ENCODE measurements at places on chromosomes 3 and 15. TPM values are rescaled to one million over a fixed set of nuclear protein-coding genes. Genes with fewer than 3 reads are reported as not detected.
A peak's percentile ranks its signal among the peaks of the same experiment; 100 is the strongest.

SH2D7 gene
- total RNA-seq, result not detected

STRA6 gene
- not detected for total RNA-seq

- no peak for DNase-seq
Measured at GRCh38 chr3:46706771-46707582, 5.8 kb downstream of the TMIE start.

DNA sequence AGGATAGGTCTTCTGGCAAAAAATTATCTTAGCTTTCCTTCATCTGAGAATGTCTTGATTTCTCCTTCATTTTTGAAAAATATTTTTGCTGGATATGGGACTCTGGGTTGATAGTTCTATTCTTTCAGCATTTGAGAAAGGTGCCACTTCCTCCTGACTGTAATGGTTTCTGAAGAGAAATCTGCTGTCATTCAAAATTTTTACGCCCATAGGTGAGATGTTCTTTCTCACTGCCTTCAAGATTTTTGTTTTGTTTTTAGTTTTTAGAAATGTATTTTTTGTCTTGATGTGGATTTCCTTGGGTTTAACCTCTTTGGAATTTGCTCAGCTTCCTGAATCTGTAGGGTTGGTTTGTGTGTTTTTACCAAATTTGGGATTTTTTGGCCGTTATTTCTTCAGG is 37.1 kb upstream of the ATP2B2 start:
- no peak for DNase-seq

DNA sequence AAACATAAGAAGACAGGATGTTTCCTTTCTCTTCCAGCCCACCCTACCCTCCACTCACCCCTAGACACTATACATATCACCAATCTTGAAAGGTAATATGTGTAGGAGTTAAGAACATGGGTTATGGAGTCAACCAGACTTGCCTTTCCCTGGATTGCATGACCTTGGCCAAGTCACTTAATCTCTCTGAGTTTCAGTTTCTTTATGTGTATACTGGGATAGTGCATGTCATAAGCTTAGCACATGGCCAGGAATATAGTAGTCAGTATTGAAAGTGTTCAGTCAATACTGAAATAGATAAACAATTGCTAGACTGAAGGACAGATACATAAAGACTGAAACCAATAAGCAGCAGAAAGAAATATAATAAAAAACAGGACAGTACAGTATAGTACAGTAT is 283.2 kb upstream of the STT3B start:
- DNase-seq, result no peak

GRCh38 chr3:71955240-71956068 is 170.5 kb upstream of the PROK2 start:
- DNase-seq, result peak; percentile 41

DNA sequence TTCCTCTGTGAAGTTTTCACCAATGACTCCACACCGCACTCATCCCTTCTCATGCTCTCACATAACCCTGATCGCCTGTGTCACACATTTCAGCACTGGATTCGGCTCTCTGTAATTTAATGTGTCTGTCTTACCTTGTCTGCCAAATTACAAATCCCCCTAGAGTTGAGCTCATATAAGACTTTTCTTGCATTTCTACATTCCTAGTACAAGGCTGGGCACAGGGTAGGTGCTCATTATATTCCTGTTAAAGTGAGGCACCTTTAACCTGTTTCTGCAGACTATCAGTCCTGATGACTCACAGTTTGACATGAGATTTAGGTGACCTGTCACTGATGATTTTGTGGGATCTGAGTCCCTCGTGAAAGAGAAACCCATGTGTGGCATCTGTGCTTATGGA is 22.6 kb downstream of the TGM5 start:
- DNase-seq, result no peak

DNA sequence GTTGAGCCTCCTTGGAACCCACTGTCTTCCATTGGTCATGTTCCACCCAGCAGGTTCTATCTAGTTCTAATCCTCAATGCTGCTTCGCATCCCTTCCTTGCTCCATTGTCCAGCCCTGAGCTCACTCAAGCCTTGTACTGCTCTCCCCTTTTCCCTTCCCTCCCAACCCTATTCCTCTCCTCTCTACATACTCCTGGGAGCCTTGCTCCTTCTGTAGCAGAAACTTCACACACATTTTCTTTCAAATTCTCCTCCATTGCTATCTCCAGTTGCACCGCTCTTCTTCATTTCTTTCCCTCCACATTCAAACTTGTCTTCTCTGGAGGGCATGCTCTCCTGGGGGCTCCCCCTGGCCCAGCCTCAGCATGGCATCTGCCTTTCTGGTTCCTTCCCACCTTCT is 14.5 kb downstream of the NR1I2 start:
- no peak for DNase-seq

- no peak for DNase-seq
Measured at GRCh38 chr15:83287541-83288027, 3.1 kb upstream of the BNC1 start.

GOLGA8S gene
- total RNA-seq, result 0.42 TPM

DNA sequence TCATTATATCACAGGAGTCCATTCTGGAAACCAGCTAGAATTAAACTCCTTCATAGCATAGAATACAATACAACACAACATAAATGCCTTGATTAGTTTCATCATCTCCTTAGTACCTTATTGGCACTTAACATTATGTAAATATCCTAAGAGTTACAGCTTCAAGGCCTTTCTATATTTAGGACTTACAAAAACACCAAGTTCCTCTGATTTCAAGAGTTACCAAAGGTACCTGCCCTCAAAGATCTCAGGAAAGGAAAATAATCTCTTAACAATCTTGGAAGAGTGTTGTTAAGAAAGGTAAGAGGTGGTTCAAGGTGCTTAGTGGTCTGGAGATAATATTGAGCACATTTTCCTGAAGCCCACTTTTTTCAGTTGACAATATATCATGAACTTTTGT is 477.7 kb downstream of the IGSF11 start:
- no peak for DNase-seq

- DNase-seq, result no peak
Measured at GRCh38 chr3:164416491-164417222, 661.6 kb downstream of the SI start.

DNA sequence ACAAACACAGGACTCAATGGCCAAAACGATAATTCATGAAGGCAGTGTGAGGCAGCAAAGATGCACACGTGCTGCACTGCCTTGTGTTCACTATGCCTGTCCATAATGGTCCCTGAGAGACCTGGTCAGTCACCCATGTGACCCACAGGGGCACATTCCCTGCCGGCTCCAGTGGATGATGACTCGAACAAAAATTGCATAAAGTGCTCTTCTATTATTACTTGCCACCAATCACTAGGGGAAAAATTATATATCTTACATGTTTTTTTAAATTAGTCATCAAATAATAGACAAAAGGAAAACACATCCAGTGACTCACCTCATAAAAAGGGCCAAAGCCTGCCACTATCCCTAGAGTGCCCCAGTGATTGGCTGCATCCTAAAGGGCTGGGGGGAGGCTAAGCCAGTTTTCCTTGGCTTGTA is 47.5 kb downstream of the UBP1 start:
- peak; percentile 10 for DNase-seq

GRCh38 chr3:12139111-12139511 is 19.6 kb downstream of the TIMP4 start:
- DNase-seq, result no peak

DNA sequence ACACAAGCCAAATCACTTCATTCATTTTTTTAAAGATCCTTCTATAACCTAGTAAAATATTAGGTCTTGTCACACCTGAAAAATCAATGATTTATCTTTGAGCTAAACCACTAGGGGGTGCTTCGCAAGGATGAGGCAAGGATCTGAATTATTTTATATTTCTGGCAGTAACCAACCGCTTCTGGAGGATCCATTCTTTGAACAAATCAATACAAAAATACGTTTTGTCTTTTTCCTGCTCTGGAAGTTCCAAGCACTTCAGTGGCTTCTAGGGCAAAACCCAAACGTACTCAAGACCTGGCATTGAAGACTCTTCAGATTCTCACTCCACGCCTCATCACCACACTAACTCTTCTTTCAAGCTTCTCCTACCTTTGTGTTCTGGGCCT is 486 bp downstream of the LSG1 start:
- no peak for DNase-seq

RTP3 gene
- total RNA-seq, result not detected

- DNase-seq, result no peak
Measured at GRCh38 chr3:155921486-155921885, 51.0 kb downstream of the GMPS start.

NTRK3 gene
- total RNA-seq, result 87.3 TPM

DNA sequence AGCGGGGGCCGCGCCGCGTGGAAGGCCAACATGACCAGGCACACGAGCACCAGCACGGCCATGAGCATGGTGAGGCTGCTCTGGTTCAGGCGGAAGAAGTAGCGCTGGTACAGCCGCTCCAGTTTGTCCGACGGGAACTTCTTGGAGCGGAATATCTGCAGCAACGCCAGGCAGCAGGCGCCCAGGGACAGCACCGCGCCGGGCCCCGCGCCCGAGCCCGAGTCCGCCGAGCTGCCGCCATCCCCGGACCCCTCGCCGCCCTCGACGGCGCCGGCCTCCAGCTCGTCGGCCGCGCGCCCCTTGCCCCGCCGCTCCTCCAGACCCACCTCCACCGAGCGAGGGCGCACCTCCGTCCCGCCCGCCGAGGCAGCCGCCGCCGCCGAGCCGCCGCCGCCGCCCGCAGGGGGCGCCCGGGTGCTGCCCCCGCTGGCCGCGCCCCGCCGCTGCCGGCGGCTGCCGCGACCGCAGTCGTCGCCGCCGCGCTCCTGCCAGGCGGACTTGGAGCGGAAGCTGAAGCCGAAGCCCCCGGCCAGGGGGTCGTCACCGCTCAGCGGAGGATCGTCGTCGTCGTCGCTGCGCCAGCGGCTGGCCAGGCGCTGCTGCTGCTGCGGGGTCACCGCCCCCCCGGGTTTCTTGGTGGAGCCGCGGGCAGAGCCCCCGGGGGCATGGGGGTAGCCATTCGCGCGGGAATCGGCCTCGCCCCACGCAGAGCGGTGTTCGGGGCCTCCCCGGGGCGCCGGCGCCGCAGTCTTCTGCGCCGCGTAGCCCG is 957 bp downstream of the ADCY5 start:
- DNase-seq, result no peak

- DNase-seq, result no peak
Measured at GRCh38 chr3:53592862-53593261, 98.5 kb downstream of the CACNA1D start.

- DNase-seq, result no peak
Measured at GRCh38 chr3:14943042-14943441, 4.3 kb upstream of the NR2C2 start.

SLC27A2 gene
- total RNA-seq, result 2.2 TPM

DNA sequence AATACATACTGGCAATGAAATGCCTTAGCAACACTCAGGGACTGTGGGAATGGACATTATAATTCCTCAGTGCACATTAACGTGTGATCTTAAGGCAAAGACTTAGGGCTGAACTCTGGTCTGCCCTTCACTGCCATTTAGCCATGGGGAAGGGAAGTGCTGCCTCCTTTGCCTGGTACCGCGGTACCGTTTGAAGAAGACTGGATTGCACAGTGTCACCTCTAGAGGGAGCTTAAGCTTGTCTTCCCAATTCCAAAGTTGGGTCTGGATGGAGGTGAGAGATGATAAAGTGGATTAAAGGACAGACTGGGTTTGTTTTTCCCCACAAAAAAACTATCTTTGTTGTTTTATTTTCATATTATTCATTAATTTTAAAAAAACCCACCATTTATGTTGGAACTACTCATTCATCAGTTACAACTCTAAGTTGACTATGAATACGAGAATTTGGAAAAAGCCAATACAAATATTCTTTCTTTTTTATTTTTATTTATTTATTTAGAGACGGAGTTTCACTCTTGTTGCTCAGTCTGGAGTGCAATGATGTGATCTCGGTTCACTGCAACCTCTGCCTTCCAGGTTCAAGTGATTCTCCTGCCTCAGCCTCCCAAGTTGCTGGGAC is 60.0 kb upstream of the SYN2 start:
- DNase-seq, result no peak

CLDND1 gene
- 175 TPM for total RNA-seq

DNA sequence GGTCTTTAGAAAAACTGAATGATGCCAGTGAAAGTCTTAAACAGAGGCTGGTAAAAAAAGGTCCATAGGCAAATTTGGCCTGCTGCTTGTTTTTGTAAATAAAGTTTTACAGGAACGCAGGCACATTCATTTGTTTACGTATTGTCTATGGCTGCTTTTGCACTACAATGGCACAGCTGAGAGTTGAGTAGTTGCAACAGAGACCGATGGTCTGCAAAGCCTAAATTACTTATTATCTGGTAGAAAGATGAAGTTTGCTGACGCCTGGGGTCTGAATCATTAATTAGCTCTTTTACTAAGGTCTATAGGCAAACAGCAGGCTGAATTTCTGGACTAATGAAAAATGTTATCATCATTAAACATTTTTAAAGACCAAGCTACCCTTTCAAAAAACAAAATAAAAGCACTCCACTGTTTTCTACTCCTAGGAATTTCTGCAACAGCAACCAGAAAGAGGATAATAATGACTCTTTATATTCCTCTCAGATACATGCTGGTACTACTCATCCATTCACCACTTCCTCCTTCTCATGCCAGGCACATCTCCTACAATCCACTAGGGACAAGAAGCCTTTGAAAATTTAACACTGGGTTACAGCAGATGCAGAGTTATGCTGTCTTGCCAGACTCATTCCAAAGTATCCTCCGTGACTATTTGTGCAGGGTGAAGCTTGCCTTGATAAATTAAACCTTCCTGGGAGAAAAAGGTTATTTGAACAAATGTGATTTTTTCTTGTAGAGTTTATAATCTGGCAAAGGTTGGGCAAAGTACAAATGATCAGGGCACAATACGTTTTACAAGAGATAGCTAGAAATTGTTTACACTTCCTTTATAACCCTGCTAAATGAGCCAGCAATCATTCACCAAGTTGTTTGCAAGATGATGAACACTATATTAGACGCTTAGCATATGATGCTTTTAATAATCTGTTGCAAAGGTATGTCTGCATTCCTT is 6.0 kb downstream of the GATM start:
- no peak for DNase-seq

GRCh38 chr15:86054338-86054737 is 25.3 kb upstream of the AGBL1 start:
- no peak for DNase-seq

DNA sequence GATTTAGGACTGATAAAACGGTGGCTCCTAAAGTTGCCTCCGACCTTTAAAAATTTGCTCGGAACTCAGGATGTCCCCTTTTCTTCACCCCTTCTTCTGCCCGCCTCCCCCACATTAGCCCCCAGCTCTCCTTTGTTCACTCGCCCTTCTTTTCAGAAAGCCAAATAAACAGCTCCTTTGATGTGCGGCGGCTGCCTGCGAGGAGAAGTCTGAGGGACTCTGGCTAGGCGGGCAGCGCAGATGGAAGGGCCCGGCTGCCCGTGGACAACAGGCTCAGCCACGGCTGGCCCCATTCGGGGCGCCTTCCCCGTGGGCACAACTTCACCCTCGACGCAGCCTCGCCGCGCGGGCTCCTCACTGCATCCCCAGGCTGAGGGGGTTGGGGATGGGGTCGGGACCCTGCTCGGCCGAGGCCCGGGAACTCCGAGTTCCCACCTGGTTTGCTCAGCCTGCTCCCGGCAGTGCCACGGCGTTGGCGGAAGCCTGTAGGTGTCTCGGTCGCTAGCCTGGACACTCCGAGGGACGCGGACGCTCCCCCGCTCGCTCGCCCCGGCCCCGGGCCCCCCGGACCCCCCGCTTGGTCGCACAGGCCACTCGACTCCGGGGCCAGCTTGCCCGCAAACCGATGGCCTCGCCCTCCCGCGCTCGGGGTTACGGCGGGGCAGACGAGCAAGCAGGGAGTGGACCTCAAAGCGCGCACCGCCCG is 897 bp upstream of the TLE3 start:
- DNase-seq, result no peak

Measured in thoracic aorta (tissue), 2 donors.